ENCODE measurements at places on chromosomes 12 and 14.

- no peak for DNase-seq
These were observed 142.1 kb downstream of the SAMD4A start for GRCh38 chr14:54708982-54709381.

- no peak for DNase-seq
These were observed 355.5 kb downstream of the SNAPC1 start for GRCh38 chr14:62117751-62118105.

DNA sequence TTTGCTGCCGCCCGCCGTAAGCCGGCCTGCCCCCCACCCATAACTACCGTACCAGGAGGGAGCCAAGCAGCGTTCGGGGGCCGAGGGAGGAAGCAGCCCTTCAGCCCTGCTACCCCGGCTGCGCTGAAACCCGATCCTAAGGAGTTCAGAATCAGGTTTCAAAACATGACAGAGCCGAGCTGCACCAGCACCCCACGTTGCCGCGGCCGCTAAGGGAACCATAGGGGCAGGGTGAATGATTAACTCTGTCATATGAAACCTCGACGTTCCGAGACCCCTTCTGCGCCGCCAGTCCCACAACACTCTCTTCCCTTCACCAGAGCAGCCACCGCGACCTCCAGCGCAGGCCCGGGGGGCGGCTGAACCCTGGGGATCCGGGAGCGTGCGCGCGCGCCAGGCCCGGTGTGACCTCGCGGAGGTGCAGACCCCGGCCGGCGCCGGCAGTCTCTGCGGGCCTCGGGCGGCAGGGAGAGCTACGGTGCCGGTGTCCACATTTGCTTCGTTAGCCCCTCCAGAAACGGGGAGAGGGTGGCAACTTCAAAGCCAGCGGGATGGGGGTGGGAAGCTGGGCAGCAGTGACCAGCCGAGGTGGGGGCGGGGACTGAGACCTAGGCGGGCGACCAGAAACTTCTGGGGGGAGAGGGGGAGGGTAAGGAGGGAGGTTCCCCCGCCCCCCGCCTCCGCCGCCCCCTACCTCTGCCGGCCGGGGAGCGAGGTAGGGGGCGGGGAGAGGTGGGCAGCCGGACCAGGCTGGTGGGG lies 1.6 kb downstream of the SIX4 start:
- DNase-seq, result peak; percentile 73

- DNase-seq, result no peak
These were observed 17.1 kb downstream of the BCAT1 start for GRCh38 chr12:24931666-24932405.

- DNase-seq, result no peak
These were observed 67.9 kb upstream of the NR2C1 start for GRCh38 chr12:95141310-95141709.

GRCh38 chr12:66901138-66901932 lies 222.5 kb upstream of the GRIP1 start:
- no peak for DNase-seq

DNA sequence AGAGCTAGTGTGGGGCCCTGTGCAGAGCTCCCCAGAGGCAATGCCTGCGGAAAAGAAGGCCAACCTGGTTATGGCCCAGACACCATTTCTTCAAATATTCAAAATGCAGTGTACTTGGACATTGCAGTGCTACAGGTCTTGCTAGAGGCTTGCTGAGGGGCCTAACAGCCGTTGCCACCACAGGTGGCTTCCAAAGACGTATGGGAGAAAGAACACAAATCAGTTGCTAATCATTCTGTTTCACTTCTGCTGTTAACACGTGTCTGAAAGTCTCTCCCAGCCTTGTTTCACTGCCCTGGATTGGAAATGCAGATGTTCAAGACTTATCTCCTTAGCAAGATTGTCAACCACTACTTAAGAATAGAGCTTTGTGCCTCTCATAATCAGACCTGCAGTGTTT lies 925.9 kb downstream of the GALC start:
- no peak for DNase-seq

Measured in MCF 10A (cell line).